Bladder microvascular endothelial cell (primary cell): ENCODE measurements at places on chromosomes 12 and 14. TPM values are rescaled to one million over a fixed set of nuclear protein-coding genes. Genes with fewer than 3 reads are reported as not detected.

Gene TTC6
- not detected in 2 replicates for total RNA-seq

Gene TAPBPL
- 11.8 and 17.4 TPM in 2 replicates for total RNA-seq

Gene FLVCR2
- total RNA-seq: 1.6 and 1.9 TPM in 2 replicates

Gene LTBP2
- total RNA-seq: 114 and 133 TPM in 2 replicates

Gene CCDC88C
- total RNA-seq: 24.8 and 33.9 TPM in 2 replicates

Gene OR4E2
- not detected in 2 replicates for total RNA-seq

Gene CAPZA3
- not detected in 2 replicates for total RNA-seq

Gene MYH6
- total RNA-seq: not detected in 2 replicates

Gene COL2A1
- total RNA-seq: under 0.01 TPM in 1 of 2 replicates, not detected in the other

Gene LRTM2
- not detected in 2 replicates for total RNA-seq

Gene FITM1
- 0.13 TPM in 1 of 2 replicates, not detected in the other for total RNA-seq

Gene PTPRQ
- under 0.01 TPM in 1 of 2 replicates, not detected in the other for total RNA-seq

Gene CD163L1
- total RNA-seq: 4.7 and 15.8 TPM in 2 replicates

Gene KRT74
- total RNA-seq: not detected in 2 replicates

Gene SSPN
- under 0.01 and 1.2 TPM in 2 replicates for total RNA-seq

Gene MYF6
- total RNA-seq: not detected in 2 replicates

Gene TRAFD1
- 19.6 and 44.4 TPM in 2 replicates for total RNA-seq

Gene SLC4A8
- 0.97 and 2.1 TPM in 2 replicates for total RNA-seq

Gene PROX2
- total RNA-seq: not detected in 2 replicates

Gene SLC35E3
- 1.9 and 5.0 TPM in 2 replicates for total RNA-seq

Gene KRT72
- total RNA-seq: not detected in 2 replicates

Gene ADAMTS20
- not detected in 2 replicates for total RNA-seq

Gene TSPAN19
- total RNA-seq: 0.19 TPM in 1 of 2 replicates, not detected in the other

Gene BATF
- 0.16 and 0.50 TPM in 2 replicates for total RNA-seq

Gene KRT80
- 0.16 and 1.0 TPM in 2 replicates for total RNA-seq

Gene LHX5
- not detected in 2 replicates for total RNA-seq

Gene FAR2
- 20.4 and 65.9 TPM in 2 replicates for total RNA-seq

Gene CABP1
- total RNA-seq: 0.16 TPM in 1 of 2 replicates, not detected in the other

Gene LRCOL1
- total RNA-seq: 2.5 TPM in 1 of 2 replicates, not detected in the other
